NCI-H345 (cell line): ENCODE measurements at places on chromosomes 1 and 21.

DNA sequence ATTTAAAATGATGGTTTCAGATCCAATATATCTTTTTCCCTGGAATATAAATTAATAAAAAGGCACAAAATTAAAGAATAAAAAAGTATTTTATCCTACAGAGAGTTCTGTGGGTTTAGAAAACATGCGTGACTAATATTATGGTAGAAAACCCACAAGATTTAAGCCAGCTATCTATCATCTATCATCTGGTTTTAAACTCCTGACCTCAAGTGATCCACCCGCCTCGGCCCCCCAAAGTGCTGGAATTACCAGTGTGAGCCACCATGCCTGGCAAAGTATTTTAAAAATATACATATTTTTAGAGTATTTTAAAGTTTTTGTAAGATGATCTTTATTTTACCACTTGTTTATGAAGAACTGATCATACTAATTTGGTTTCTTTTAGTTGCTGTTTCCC lies 79.5 kb downstream of the NRIP1 start:
- no peak for DNase-seq

- DNase-seq = no peak
Observed at GRCh38 chr1:15605398-15606383, 11.6 kb upstream of the DDI2 start.

GRCh38 chr21:30620080-30620479 lies 347 bp upstream of the KRTAP20-4 start:
- no peak for DNase-seq

DNA sequence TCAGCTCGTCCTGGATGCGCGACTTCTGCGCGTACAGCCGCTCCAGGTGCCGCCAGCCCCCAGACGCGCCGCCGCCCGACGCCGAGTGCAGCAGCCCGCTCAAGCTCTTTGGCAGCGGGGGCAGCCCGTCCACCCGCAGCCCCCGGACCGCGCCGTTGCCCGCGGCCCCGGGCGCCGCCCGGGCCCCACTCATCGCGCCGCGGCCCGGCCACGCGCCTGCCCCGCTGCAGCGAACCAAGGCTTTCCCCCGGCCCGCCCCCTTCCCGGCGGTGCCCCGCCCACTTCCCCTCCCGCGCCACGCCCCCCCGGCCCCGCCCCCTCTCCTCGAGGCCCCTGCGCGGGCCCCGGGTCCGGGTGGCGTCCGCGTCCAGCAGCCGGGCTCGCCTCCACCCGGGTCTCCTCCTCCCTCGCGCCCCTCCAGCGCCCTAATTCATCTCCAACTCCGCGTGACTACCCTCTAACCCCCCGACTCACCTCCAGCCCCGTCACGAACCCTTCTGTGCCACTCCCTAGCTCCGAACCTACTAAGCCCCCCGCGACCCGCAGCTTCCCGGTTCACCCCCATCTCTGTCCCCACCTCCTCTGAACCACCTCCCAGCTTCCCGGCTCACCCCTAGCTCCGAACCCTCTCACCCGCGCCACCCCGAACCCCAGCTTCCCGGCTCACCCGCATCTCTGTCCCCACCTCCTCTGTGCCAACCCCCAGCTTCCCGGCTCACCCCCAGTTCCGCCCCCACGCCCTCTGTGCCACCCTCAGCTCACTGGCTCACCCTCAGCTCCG lies at the start of gene FAM89A:
TSS of gene FAM89A (minus strand) at position 236 of the 781 bp plus-strand sequence. CDS start at position 193, 43 bp downstream.
- DNase-seq = peak; percentile 58

- DNase-seq = no peak
Observed at GRCh38 chr1:55280731-55281130, 65.6 kb upstream of the USP24 start.

- no peak for DNase-seq
Observed at GRCh38 chr1:108063703-108064102, 98.7 kb upstream of the VAV3 start.

GRCh38 chr1:169590932-169591331 lies 4.7 kb upstream of the F5 start:
- no peak for DNase-seq

DNA sequence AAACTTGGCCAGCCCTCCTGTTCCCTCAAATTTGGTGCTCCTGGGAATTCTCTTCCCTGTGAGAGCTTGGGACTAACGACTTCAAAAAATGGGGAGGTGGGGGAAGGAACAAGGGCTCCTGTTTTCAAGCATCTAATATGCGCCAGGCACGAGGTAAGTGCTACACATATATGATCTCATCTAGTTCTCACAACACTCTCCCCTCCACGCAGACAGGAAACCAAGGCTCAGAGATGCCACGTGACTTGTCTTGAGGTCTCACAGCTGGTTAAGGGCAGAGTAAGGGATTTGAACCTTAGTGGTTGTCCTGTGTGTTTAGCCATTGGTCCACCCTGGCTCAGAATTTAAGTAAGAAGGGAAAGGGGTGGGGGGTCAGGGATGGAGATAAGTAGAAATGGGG lies 125.9 kb downstream of the DMRTB1 start:
- no peak for DNase-seq

- no peak for DNase-seq
Observed at GRCh38 chr1:245129319-245130240, 25.2 kb upstream of the KIF26B start.

DNA sequence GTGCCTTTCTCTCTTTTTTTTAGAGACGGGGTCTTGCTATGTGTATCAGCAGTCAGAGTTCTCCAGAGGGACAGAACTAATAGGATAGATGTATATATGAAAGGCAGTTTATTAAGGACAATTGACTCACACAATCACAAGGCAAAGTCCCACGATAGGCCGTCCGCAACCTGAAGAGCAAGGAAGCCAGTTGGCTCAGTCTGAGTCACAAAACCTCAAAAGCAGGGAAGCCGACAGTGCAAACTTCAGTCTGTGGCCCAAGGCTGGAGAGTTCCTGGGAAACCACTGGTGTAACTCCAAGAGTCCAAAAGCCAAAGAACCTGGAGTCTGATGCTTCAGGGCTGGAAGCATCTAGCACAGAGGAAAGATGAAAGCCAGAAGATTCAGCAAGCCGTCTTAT lies 16.3 kb upstream of the H3-3A start:
- DNase-seq = no peak

- no peak for DNase-seq
Observed at GRCh38 chr21:34343838-34344381, 19.9 kb upstream of the KCNE2 start.
